ENCODE measurements at places on chromosomes 5 and 9.

GRCh38 chr5:149002053-149002452 is 60.8 kb downstream of the SH3TC2 start:
- peak; percentile 27 for DNase-seq

DNA sequence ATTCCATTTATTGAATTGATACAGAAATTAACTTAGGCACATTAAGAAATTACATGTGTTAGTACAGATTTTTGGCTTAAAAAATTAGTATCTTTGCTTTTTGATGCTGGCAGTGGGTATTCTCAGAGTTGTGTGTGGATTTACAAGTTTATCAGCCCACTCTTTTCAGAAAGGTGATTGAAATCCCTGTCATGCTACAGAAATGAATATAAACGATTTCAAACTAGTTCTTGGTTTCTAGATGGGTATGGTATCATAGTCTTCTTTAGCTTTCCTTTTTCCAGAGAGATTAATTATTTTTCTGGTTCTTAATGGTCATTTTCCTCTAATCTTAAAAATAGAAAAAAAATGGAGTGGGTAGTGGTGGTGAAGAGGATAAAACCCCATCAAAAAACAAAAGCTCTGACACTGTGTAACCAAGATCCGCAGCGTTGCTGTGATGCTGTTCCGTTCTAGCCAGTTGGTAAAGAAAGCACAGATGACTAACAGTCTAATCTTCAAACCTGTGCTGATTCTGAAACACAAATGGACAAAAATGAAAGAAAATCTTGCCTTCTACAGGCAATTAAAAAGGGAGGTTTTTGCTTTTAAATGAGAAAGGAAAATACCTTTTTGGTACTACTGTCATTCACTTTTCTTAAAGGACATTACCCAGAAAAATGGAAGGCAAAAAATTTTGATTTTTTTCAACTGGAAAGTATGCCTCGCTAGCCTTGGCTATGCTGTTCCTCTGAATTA is 5.2 kb downstream of the LRRTM2 start:
- no peak for DNase-seq

DNA sequence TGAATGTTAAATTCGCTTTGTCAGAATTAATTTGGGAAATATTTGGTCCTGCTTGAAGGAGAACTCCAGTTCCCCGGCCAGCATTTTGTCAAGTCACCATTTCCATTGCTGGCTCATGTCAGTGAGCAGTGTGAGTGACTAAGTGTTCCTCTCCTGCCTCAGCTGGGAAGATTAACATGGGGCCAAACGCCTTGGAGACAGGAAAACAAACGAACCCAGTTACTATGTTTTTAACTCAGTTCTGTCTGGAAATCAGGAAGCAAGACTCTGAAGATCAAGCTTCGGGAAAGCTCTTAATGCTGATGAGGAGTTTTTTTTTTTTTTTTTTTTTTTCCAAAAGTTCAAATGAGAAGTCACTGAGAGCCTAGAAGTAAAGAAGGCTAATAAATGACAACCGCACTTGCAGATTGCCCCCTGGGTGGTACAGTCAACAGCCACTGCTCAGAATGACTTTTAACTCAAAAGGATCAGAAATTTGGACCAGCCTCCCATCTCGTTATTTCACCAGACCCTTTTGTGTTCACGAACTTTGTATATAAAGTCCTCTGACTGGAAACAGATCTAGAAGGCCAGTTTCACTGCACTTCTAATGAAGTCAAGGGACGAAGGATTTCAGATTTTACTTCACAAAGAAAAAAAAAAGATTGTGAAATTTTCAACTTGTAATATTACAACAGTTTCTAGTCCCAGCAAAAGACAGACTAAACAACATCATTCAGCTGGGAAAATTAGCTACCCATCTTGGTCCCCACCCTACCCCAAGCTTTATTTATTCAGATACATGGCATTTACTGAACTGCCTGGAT is 121.3 kb downstream of the LHFPL2 start:
- DNase-seq = no peak

DNA sequence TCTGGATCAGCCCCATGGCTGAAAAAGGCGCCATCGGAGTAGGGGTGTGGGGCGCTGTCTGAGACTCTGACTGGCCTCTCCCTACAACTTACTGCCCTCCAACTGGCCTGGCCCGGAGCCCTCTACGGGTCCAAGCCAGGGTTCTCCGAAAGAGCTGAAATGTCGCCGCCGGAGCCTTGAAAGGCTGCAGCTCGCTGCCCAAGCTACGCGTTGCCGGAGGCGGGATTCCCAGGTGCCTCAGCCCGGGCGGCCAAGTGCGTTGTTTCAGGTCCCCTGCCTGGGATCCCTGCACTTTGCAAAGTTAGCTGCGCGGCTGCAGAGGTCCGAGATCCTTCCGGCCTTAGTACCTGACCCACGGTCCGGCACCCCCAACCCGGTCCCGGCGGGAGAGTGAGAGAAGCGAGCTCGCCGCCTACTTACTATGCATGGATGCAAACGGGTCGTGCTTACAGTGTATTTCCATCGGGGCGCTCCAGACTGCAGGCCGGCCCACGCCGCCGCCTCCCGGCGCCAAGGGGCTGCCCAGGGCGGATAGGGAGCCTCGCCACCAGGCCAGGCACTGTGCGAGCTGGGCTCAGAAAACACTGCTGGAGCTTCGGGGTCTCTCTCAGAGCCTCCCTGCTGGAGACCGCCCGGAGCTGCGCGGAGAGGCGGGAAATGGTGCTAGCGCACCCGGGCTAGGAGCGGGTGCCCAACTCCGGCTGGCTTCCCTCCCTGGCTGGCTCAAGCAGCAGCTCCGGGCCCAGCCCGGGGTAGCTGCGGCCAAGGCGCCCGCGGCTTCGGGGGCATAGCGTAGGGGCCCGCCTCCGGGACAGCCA is 7.7 kb downstream of the PAX5 start:
- DNase-seq = no peak

GRCh38 chr5:14707811-14708390 is 43.4 kb downstream of the OTULIN start:
- DNase-seq = no peak

GRCh38 chr5:132389585-132390286 is 20.2 kb downstream of the SLC22A5 start:
- no peak for DNase-seq

DNA sequence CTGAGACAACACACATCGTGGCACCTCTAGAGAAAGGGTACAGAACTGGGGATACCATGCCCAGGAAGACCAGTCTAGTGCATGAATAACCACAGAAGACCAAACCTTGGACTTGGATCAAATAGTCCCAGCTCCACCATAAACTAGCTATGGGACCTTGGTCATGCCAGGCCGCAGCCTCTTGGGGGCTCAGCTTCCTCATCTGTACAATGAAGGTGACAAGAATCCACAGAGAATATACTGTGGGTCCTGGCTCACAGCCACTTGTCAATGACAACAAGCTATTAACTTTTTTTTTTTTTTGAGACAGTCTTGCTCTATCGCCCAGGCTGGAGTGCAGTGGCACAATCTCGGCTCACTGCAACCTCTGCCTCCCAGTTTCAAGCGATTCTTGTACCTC is 3.9 kb downstream of the KYAT1 start:
- no peak for DNase-seq

DNA sequence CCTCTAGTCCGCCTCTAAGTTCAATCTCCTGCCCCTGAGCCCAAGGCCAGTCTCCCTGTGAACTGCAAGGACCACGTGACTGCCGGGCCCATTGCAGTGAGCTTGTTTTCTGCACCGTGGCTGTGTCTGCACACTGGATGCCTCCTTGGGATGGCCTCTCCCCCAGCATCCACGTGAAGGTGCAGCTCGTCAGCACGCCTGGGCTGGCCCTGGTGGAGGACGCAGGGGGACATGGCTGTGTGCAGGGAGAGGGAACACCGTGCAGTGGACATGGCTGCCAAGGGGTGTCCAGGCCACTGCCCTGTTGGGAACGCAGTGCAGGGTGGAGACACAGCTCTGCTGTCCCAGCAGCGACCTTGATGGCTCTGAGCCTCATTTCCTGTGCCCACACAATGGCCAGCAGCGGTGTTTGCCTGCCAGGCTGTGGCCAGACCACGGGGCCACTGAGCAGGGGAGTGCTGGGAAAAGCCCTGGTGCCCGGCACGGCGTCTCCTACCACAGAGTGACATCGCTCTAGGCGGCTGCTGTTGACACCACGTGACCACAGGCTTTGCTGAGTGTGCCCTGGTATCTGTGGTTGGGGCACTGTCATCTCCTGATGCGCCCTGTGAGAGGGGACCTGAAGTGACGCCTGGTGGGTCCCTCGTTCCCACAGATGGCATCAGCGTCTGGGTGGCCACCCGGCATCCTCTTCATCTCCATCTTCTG is 26.9 kb upstream of the EXOC3 start:
- no peak for DNase-seq

- DNase-seq = no peak
Measured at GRCh38 chr5:143338658-143339366, 64.7 kb downstream of the NR3C1 start.

DNA sequence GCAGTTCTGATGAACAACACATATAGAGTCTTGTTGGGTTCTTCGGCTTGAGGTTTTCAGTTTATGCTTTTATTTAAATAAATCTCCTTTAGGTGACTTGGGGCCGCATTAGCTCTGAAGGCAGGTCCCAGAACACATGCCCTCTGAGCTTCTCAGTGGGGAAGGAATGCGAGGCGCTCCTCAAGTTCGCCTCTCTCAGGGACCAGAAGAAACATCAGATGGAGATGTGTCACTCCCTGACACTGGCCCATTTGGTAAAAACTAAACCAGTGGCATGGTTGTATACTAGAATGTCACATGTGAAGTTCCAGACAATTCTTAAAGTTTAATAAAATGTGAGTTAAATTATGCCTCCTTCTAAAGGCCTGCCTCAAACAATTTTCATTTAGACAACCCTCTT is 1.9 kb downstream of the MACROH2A1 start:
- no peak for DNase-seq

- DNase-seq = no peak
Measured at GRCh38 chr5:158245513-158245912, 386.6 kb upstream of the CLINT1 start.

- no peak for DNase-seq
Measured at GRCh38 chr5:116455061-116455460, 119.6 kb downstream of the SEMA6A start.

Measured in HuH-7.5 (cell line).